Fibroblast of the conjunctiva (primary cell): ENCODE measurements at places on chromosomes 2 and 18.

GRCh38 chr18:3060667-3061580 is 48.0 kb upstream of the LPIN2 start:
- DNase-seq, result no peak

- DNase-seq, result no peak
Measured at GRCh38 chr2:110642360-110642759, 35.5 kb downstream of the BUB1 start.

DNA sequence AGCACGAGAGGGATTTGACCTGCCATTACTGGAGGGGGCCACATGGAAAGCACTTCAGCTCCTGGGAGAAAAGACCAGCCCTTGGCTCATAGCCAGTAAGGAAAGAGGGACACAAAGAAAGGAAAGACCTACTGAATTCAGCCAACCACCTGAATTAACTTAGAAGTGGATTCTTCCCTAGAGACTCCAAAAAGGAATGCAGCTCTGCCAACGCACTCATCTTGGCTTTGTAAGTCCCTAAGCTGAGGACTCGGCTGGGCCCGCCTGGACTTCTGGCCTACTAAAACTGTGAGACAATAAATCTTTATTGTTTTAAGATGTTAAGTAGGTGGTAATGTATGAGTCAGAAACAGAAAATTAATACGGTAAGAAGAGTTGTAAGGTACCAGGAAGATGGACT is 11.5 kb downstream of the ATF2 start:
- no peak for DNase-seq

DNA sequence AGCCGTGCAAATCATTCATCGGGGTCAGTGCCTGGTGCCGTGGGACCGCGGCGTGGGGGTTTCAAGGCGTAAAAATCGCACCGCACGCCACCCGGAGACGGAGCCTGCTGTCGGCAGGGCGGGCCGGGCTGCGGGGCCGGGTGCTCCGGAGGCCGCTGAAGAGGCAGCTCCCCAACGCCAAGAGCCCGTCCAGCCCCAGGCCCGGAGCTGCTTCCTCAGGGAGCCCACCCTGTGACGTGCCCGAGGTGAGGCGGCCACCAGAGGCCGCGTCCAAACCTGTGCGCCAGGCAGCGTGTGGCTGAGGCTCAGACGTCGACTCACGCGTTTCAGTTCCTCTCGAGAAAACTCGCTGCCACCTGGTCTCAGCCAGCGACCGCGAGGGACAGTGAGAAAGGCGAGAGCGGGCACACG is 98.1 kb downstream of the NFATC1 start:
- no peak for DNase-seq

GRCh38 chr2:216354306-216354705 is 18.0 kb downstream of the MARCHF4 start:
- DNase-seq, result no peak

DNA sequence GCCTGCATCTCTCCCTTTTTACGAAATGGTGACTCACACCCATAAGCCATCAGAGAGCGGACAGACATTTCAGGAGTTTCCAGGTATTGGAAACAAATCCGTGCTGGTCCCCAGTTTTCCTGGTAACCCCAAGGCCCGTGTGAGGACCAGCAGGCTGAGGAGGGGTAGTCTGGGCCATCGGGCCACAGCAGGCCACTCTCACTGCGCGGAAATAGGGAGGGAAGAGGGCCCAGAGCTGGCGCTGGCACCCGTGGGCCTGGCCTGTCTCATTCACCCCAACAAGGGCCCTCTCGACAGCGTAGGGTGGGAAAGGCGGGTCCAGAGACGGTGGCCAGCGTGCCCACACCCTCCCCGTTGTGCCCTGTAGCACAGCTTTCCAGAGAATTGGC is 13.7 kb upstream of the FAHD2A start:
- DNase-seq, result no peak

DNA sequence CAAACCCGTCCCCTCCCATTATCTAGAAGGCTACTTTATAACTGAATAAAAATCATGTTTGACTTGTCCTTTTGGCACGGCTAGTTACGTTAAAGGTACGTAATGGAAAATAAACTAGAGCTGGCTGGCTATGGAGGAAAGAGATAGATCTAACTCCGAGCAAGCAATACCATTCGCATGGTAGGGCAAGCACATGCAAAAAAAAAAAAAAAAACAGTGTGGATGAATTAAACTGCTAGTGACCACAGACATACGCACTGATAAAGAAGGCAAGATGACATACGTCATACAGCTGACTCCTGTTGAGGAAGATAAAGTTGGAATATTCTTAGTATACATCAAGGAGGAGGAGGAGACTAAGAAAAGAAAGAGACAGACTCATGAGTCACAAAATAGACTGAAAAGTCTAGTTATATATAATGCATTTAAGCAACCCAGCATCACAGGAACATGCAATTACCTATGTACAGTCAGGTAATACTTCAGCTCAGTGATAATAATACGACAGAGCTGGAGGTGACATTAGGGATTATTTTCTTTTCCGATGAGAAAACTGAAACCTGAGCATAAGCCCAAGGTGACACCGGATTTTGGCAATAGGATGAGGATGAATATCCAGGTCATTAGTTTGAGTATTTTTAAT is 37.9 kb upstream of the NARS1 start:
- no peak for DNase-seq

DNA sequence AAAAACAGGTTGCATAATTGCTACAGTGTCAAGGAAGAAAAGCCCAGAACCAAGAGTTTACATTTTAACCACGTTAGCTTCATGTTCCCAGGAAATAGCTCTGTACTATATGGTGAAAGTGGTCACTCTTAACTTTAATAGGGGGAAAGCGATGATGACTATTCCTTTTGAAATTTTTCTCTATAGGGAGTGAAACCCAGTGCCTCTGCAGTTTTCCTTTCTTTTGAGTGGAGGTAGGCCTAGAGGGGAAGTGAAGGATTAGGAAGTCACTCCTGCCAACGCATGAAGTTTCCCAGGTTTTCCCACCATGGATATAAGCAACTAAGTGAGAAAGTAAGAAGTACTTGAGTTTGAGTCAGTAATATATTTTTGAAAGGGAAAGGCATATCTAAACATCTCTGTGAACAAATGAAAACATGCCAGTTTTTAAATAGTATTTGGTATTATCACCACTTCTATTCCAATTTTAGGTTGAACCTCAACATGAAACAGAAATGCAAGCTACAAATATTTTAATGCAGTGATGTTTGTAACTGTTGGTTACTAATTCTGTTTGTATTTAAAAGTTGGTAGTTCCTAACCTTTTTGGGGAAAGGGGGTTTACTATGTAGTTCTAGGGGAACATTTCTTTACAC is 91.9 kb downstream of the VRK2 start:
- no peak for DNase-seq

DNA sequence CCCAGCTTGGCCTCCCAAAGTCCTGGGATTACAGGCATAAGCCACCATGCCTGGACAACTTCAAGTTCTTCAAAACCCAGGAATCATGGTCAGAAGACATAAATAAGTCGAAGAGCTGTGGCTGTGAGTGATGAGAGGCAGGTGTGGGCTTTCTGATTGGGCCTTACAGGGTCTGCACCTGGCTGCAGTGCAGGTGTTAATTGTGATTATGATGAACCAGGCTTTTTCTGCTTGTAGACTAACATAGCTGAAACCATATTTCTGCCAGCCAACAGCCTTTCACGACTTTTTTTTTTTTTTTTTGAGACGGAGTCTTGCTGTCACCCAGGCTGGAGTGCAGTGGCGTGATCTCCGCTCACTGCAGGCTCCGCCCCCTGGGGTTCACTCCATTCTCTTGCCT is 14.9 kb upstream of the DTNB start:
- no peak for DNase-seq

DNA sequence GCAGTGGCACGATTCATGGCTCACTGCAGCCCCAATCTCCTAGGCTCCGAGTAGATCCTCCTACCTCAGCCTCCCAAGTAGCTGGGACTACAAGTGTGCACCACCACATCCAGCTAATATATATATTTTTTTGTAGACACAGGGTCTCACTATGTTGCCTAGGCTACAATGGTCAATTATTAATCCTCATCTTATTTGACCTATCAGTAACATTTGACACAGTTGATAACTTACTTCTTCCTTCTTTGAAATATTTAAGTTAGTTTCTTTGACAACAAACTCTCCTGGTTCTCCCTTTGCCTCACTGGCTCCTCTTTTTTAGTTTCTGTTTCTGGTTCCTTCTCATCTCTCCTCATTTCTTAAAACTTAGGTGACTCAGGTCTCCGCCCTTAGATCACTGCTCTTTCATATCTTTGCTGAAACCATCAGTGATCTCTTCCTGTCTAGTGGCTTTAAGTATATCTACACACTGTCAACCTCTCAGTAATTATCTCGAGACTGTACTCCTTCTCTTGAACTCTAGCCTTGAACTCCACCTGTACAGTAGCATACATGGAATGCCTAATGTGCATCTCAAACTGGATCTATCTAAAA is 11.5 kb downstream of the PGAP1 start:
- no peak for DNase-seq

DNA sequence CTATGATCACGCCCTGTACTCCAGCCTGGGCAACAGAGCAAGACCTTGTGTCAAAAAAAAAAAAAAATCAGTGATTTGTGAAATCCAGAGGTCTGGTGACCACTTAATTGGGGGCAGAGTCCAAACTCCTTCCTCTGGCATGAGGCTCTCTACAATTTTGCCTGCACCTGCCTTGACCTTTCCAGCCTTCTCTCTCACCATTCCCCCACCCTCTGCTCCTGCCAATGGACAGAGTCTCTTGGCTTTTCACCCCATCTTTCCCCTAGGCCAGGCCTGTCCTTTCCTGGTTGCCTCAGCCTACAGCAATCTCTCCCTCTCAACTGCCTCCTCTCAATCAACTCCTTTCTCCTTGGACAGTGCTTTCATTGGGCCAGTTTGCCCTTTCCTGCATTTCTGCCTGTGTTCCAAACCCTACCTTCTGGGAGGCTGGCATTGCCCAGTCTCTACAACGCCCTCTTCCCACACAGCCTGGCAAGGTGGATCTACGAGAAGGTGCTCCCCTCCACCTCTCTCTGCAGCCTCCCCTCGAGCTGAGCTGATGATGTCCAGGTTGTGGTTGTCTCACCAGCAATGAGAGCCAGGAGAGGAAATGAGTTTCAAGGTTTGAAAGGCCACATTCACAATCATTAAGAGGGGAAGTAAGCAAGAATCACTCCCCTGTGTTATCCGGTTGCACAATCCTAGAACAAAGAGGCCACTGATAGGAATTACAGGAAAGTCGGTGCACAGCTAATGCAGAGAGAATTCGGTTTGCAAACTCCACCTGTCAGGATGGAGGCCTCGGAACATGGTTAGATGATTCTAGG is 39.5 kb upstream of the NPAS2 start:
- DNase-seq, result no peak

DNA sequence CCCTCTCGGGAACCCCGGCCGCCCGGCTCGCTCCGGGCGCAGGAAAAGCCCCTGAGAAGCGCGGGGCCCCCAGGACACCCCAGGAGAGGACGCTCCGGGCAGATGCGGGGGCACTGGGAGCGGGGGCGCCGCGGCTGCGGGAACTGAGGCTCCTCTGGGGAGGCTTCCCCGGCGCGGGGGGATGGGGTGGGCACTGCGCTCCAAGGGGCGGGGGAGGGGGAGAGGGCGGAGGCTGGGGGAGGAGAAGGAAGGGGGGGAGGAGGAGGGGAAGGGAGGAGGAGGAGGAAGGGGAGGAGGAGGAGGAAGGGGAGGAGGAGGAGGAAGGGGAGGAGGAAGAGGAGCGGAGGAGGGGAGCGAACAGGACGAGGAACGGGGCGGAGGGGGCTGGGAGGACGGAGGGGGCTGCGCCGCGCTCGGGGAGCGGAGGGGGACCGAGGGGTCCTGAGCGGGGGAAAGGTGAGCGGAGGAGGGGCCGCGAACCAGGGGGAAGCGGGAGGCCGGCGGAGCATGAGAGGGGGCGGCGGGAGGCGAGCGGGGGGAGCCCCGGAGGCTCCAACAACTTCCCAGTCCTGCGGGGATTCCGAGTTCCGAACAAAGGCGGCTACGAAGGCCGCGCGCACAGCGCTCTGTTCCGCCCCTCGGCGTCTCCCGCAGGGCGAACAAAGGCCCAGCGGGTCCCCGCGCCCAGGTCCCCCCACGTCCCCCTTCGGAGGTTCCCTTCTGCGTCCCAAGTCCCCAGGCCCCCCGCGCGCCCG is 742 bp downstream of the PXDN start:
- DNase-seq, result no peak

GRCh38 chr2:55175254-55176093 is 56.6 kb downstream of the CLHC1 start:
- DNase-seq, result peak; percentile 74

GRCh38 chr18:49566217-49566770 is 4.4 kb downstream of the LIPG start:
- DNase-seq, result no peak

DNA sequence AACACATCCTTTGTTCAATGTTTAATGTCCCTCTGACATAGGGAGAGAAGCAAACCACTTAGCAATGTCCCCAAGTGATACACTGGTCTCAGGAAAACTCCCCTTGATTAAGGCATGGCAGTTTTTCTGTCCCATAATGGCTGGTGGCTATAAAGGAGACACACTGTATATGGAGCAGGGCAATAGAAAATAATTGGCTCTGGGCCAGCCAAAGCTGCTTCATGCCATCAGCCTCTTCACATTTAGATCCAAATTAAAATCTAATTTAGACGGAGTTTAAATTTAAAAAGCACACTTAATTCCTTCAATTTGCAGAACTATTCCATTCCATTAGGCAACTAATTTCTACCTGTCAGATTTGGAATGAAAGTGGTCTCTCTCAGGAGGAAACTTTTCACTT is 638.1 kb downstream of the DSC3 start:
- no peak for DNase-seq

- DNase-seq, result no peak
Measured at GRCh38 chr2:171592036-171592555, 69.8 kb downstream of the CYBRD1 start.

DNA sequence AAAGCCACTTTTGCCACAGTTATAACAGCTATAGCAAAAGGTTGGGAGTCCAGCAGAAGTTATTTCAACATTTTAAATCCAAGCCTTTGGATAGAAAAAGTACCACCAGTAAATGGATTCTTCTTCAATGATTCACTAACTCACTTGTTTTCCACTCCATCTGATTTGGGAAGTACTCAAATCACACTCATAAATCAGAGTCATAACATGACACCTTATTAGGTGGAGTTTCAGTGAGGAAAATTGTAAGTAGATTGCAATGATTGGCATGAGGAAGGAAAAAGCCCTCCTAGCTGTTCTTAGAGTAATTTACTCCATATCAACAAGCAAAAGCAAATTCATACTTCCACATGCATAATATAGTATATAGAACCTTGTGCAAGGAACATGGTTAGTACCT is 132.9 kb downstream of the NR4A2 start:
- no peak for DNase-seq

DNA sequence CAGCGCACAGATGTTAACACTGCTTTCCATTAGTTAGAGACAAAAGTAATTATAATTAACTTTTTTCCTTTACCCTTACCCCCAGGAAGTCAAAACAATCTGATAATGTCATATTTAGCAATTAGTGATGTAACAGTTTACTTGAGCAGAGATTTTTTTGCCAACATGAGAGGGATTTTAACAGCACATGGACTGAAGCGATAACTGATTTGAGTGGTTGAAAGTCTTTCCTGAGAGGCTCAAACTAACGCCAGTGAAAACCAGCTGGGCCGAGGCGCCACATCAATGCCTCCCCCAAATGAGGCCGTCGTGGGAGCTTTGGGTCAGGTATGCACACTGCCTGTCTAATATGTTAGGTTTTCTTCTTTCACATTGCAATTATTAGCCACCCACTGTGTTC is 469.9 kb upstream of the SMIM21 start:
- no peak for DNase-seq

GRCh38 chr2:225994748-225995405 is 595.4 kb downstream of the NYAP2 start:
- peak; percentile 12 for DNase-seq

- DNase-seq, result no peak
Measured at GRCh38 chr2:112047537-112048235, 7.4 kb upstream of the TMEM87B start.
